ENCODE measurements at places on chromosomes 12 and 14.

DNA sequence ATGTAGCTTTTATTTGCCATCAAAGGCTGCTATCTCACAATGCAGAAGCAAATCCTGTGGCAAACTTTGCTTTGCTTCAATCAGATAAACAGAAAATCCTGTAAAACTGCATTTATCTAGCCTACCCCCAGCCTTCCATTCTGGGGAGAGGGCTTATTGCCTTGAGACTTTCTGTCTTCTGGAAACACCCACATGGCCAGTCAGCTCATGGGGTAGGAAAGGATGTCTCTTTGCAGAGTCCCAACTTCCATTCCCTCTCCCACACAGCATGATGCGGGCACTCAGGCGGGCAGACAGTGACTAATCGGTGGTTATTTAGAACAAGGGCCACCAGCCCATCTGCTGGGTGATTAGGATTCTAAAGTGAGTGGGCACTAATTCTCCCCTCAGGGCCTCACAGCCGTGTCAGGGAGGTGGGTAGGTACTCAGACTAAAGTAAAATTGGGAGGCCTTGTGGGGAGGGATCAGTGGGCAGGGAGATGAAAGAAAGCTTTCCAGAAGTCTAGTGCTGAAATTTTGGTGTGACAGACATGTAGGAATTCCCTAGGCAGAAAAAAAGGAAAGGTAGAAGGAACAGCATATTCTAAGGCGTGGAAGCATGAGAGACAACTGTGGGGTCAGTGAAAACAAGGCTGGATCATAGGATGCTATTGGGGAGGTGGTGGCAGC, 720.5 kb downstream of the VRK1 start:
- no peak for DNase-seq

DNA sequence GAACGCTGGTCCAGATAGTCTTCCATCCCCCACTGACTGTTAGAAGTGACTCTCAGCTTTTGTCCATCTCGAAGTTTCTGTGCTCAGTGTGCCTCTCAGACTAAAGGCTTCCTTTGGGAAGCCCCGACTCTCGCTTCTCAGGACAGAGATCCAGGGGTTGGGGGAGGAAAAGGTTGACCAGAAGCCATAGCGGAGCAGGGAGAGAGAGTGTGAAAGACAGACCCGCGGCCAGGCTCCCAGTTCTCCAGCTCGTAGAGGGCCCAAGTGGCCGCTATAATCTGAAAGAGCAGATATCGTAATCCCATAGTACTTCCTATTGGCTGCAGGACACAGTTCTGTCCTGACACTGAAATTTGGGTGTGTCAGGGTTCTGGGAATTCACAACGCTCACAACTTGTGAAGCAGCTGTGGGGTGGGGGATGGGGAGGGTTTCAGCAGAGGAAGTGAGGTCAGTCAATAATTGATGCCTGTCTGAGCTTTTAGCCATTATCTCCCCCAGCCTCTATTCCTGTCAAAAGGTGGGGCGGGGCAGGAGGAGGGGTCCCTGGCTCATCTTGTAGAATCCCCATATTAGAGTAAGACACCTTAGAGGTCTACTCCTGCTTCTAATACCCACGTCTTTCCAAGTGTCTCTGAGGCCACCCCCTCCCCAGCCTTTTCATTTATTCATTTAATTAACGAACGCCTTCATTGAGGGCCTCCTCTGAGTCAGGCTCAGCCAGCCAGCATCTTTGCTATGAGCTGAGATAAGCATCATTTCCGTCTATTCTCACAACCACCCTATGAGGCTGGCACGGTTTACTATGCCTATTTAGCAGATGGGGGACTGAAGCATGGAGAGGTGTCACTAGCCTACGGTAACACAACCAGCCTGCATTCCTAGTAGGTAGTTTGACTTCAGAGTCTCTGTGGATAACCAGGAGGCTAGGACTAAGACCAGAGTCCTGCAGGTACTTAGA, 1.6 kb upstream of the ACVRL1 start:
- DNase-seq: peak; percentile 72

DNA sequence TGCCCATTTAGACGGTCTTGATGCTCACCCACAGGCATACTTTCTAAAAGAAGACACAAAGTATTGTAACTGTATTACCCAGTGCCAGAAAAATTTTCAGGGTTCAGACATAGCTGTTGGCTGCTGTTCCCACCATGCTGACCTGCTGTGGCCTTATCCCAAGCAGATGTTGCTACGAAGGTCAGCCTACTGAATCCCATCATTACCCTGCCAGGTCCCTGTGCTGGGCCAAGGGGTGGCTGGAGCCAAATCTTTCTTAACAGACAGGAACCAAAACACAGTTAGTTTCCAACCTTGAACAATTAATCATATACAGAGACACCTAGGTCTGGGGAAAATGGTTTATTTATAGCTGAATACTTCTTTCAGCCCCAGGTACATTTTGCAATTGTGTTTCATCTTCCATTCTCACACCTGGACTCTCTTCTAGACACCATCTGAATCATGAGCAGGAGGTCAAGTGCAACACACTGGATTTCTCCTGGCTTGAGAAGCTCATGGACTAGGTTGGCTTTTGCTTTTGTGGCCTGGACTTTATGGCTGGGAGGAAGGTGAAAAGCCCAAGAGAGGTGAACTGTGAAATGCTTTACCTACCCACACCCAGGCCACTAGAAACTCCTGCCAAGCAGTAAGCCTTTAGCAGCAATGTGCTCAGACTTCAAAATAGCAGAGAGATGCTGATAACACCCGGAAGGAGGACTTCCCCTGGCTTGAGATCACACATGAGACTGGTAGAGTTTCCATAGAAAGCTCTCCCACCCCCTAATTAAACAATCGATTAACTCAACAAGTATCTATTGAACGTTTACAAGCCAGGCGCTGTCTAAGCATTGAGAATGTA, 150.1 kb downstream of the SUDS3 start:
- no peak for DNase-seq

GRCh38 chr14:53237488-53237887, 84.4 kb upstream of the DDHD1 start:
- no peak for DNase-seq

DNA sequence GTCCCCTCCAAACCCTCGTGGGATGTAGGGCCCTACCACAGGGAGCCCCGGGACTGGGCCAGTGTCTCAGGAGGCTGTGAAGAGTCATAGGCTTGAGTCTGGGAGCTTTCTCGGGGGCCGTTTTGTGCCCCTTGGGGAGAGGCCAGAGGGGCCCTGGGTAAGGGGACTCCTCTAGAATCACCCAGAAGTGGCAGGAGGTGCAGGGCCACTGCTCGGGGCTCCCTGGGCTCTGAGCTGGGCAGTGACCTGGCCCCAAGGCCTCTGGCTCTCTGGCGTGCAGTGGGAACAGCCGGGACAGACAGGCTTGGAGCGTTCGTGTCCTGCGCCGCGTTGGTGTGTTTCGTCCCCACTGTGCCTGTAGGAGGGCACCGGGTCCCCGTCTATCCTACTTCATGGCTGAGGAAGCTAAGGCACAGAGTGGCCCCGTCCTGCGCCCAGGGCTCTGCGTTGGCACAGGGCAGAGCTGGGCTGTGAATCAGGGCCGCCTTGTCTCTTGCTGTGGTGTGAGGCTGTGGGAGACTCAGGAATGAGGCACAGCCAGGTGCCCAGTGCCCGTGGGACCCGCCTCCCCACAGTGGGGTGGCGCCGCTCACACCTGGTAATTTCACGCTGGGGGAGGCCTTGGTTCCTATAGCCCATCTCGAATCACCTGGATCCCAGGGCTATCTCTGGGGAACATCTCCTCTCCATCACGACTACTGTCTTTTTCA, 23.8 kb upstream of the KIF26A start:
- DNase-seq: no peak

DNA sequence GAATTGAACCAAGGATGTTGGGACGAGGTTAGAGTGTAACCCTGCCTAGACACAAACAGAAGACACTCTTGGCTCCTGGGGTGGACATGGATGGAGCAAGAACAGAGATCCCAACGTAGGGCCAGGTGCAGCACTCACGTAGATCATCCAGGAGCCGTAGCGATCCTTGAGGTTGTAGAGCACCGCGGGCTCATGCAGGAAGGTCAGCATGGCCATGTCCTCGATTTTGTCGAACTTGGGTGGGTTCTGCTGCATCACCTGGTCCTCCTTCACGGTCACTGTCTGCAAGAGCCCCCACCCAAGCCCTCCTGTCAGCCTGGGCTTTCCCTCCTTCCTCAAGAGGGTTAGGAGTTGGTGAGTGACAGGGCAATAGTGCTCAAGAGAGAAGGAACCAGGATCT, 2.5 kb downstream of the MYH7 start:
- DNase-seq: no peak

GRCh38 chr12:120438495-120439198, 734 bp downstream of the COX6A1 start:
- no peak for DNase-seq

- DNase-seq: no peak
Measured at GRCh38 chr12:11509326-11509725, 114.0 kb upstream of the PRB2 start.

- no peak for DNase-seq
Measured at GRCh38 chr12:99911967-99912366, 72.8 kb downstream of the ANKS1B start.

DNA sequence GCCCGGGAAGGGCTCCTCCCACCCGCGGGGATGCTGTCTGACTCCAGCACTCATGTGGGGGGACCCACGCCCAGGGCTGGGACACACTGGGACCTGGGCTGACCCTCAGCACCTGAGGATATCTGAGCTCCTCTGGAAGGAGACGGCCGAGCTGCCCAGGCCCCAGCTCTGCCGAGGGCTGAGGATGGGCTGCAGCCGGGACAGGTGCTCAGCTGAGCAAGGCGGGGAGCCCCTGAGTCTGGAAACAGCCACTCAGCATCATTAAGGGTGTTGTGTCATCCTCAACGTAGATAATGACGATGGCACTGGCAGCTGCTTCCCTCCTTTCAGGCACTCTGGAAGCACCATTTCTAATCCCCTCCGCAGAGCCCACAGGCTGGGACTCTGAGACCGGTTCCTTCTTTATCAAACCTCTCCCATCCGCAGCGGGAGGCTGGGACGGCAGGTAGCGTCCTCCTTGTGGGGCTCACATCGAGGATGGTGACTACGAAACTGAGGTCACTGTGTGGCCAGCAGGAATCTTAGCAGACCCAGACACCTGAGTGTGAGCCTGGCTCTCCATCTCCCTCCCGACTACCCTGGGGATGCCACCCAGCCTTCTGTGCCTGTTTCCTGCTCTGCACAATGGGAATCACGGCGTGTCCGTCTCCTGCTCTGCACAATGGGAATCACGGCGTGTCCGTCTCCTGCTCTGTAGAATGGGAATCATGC, 26.7 kb upstream of the SFSWAP start:
- no peak for DNase-seq

- DNase-seq: no peak
Measured at GRCh38 chr14:33943096-33943883, 7.6 kb downstream of the EGLN3 start.

- no peak for DNase-seq
Measured at GRCh38 chr12:24979329-24979728, 30.4 kb upstream of the BCAT1 start.

DNA sequence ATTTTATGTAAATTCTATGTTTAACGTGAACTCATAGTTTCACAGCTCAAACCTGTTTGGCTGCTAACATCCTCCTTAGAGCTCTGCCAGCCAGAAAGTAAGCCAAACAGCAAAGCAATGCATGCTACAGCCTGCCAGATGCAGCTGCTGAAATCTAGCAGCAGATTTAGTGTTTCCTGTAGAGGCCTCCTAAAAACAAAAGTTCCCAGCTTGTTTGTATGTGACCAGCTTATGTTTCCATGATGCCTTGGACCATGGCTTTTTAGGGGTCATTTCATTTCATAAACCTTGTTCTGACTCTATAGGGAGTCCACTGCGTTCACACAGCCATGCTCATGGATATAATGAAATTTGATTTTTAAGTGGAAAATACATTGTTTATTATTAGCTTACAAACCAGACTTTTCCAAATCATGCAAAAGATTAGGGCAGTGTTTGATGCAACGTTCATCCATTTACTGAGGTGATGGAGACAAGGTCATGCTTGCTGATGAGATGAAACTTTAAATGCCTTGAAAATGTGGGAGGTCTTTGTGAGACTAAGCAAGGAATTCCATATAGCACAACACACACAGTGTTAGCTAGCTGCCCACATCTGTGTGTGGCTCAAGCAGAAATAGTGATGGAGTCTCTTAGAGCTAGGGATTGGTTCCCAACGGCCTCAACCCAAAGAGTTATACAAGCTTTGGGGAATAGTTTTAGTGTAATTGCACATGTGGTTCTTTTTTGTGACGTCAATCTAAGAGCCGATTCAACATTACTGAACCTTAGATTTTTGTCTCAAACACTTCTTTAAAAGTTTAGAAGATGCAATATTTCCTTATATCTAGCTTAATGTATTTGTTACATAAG, 157.5 kb upstream of the LRIG3 start:
- no peak for DNase-seq

GRCh38 chr12:16344269-16344668, 3.2 kb upstream of the MGST1 start:
- no peak for DNase-seq

DNA sequence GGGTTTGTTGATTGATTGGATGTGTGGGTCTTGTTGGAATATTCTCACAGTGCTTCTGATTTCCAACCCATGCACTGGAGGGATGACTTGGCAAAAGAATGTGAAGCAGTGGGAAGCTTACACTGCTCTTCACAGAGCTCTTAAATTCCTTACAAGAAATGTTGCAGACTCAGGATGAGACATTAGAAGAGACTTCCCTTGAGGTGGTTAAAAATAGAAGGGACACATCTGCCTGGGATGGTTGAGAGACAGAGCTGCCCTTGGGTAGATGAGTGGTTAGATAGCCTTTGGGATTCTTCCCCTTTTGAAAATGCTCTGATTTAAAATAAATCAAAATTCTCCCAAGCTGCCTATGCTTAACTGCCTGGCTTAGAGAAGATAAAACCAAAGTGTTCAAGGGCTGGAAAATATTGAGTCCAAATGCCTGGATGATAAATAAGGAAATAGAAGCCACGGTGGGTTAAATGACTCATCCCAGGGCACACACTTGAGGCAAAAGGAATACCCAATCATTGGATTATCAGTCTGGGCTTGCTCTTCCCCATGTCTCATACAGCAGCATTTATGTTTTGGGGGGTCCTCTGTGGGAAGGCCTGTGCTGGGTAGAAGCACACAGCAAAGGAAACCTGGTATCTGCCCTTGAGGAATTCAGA, 264.3 kb downstream of the AKAP6 start:
- DNase-seq: peak; percentile 50

DNA sequence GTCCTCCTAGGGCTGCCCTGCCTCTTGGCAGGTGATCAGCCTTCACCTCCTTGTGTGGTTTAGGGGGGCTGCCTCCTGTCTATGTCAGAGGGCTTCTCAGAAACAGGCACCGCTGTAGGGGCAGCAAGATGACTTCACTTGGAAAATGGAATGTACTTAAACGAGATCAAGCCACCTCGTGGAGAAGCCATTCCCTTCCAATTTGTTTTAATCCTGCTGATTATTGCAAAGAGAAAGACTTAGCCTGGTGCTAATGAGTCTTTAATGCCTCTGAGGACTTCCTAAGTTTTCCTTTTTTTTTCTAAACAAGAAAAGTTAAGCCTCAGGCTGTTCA, 62.3 kb upstream of the RFLNA start:
- DNase-seq: no peak
